ENCODE measurements at places on chromosomes 11 and 22.

GRCh38 chr11:112315861-112316739 lies 55.4 kb upstream of the PLET1 start:
- no peak for DNase-seq

- no peak for DNase-seq
These were observed 318.1 kb upstream of the B3GAT1 start for GRCh38 chr11:134730101-134730500.

DNA sequence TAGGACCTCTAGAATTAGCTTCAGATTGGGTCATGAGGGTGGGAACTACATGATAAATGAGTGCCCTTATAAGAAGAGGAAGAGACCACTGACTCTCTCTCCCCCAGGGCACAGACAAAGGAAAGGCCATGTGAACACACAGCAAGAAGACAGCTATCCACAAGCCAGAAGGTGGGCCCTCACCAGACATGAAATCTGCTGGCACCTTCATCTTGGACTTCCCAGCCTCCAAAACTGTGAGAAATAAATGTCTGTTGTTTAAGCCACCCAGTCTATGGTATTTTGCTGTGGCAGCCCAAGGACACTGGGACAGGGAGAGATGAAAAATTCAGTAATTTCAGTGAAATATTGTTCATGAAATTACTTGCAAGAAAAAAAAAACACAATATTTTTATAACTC lies 5.9 kb downstream of the RBFOX2 start:
- DNase-seq = no peak

GRCh38 chr22:49157529-49158339 lies 669.9 kb downstream of the BRD1 start:
- no peak for DNase-seq

- no peak for DNase-seq
These were observed 8.2 kb downstream of the ATG2A start for GRCh38 chr11:64908766-64909165.

DNA sequence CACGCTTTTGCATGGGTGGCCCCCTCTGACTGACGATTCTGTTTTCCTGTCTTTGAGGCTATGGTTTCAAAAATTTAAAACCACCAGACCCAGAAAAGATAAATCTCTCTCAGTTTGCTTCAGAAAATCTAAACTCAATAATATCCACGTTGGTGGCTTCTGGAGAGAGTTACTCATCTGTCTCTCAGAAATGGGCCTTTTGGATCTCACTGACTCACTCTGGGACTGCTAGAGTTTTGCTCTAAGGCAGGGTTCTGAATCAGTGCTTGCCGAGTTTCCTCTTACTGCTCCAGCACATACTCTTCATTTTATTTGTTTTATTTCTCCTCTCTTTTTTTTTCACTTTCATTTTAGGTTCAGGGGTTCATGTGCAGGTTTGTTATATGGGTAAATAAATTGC lies 305.7 kb downstream of the BLID start:
- DNase-seq = no peak

- DNase-seq = peak; percentile 8
These were observed 122.2 kb downstream of the APOL5 start for GRCh38 chr22:35839841-35840301.

- DNase-seq = no peak
These were observed 725.9 kb downstream of the NTM start for GRCh38 chr11:132096132-132096825.

DNA sequence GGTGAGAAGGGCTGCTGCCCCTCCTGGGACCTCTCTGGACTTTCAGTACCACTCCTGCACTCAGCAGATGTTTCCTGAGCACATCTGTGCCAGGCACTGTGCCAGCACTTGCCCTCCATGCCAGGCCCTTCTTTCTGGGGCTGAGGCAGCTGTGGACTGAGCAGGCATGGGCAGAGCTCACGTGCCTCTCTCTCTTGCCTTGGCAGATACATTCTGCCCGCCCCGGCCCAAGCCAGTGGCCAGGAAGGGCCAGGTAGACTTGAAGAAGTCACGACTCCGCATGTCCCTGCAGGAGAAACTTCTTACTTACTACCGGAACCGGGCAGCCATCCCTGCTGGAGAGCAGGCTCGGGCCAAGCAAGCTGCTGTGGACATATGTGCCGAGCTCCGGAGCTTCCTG lies 8.3 kb upstream of the ATF4 start:
- no peak for DNase-seq

- DNase-seq = no peak
These were observed 315.8 kb upstream of the CADM1 start for GRCh38 chr11:115820026-115820425.

- no peak for DNase-seq
These were observed 4.0 kb downstream of the STIM1 start for GRCh38 chr11:3859373-3859881.

GRCh38 chr22:25966448-25966913 lies 202.8 kb upstream of the SEZ6L start:
- no peak for DNase-seq
